ENCODE measurements at places on chromosomes 13 and 19.

- no peak for DNase-seq
Measured at GRCh38 chr13:48072304-48072703, 22.6 kb downstream of the MED4 start.

DNA sequence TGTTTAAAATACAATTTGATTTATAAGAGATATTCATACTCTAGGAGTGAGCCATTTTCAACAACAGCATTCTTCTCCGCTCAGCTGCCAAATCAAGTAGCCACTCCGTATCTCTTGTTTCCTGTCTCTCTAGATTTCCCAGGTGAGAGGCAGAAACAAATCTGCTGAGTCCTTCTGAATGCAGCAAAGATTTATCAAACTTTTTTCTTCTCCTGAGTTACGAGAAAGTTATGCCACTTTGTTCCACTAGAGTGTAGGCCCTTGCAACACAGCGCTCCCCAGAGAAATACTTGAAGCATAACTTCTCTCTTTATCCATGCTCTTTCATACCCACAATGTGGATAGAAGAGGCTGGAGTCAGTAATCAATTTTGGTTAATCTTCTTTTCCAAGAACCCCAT is 1960.8 kb downstream of the OLFM4 start:
- DNase-seq: no peak

DNA sequence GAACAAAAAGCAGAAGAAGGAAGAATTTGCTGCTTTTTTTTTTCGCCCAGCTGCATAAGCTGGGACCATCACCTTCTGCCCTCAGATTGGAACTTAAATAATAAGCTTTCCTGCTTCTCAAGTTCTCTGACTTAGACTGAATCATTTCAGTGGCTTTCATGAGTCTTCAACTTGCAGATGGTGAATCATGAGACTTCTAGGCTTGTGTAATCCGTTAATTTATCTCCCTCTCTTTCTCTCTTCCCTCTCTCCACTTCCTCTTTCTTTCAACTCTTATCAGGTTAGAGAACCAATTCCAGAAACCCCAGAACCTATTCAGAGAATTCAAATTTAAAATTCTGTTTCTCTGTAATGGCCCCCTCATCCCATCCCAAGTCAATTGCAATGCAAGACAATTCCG is 1153.7 kb downstream of the PCDH9 start:
- DNase-seq: no peak

DNA sequence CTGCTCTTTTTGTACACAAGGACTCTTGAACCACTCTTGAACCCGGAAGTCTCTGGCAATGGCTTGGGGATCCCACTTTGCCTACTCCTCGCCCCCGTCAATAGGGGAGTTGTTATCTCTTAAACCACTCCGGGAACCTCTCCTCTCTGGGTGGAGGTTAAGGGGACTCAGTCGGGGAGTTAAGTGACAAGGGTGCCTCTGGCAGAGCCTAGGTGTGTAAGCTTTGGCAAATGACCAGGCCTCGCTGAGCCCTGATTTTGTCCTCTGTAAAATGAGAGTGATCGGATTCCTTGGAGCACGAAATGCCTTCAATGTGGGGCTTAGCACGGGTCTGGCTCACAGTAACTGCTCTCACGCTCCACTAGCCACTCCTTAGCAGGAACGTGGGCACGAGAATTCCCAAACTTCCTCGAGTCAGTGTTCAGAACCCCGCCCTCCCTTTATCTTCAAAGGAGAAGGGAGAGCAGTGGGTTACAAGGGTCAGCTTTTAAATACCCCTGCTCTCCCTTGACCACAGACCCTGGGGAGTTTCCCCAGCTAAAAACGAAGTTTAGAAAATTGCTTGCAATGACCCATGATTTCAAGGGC is 193.3 kb downstream of the KATNAL1 start:
- DNase-seq: no peak

DNA sequence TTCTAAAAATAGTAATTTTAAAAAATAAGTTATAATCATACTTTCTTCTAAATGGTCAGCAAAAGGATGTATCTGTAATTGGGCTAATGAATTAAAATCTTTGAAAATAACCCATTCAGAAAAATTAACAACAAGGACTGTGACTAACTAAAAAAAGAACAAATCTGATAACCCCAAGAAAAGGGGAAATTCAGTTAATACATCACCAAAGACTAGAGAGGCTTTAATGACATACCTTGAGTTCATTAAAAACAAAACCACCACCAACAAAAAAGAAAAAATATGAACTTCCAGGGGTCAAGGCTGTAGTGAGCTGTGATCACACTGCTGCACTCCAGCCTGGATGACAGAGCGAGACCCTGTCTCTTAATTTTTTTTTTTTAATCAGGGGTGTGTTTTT is 121.8 kb downstream of the TBC1D4 start:
- no peak for DNase-seq

Data from cortex of kidney (tissue), 1 donor.